ENCODE measurements at places on chromosomes 11 and 22.
A peak's percentile ranks its signal among the peaks of the same experiment; 100 is the strongest.

DNA sequence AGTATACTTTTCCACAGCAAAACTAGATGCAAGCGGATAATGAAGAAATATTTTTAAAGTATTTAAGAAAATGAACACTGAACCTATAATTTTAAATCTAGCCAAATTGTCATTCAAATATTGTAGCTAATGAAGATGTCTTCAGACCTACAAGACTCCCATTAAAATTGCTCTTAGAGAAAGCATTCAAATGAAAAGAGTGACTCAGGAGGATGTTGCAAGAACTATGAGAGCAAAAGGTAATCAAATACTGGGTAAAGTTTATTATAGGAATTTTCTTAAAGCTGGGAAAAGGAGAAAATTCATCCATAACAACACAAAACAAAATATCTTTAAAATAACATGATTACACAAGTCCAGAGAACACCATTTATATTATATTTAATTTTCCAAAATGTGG, 5.4 kb upstream of the POU2AF1 start:
- no peaks in the 10 kb centered on the region for H3K27me3 ChIP-seq
- no peak overlapping the region for H3K27ac ChIP-seq
- DNase-seq: no peak
- H3K4me3 ChIP-seq: no peak overlapping the region

DNA sequence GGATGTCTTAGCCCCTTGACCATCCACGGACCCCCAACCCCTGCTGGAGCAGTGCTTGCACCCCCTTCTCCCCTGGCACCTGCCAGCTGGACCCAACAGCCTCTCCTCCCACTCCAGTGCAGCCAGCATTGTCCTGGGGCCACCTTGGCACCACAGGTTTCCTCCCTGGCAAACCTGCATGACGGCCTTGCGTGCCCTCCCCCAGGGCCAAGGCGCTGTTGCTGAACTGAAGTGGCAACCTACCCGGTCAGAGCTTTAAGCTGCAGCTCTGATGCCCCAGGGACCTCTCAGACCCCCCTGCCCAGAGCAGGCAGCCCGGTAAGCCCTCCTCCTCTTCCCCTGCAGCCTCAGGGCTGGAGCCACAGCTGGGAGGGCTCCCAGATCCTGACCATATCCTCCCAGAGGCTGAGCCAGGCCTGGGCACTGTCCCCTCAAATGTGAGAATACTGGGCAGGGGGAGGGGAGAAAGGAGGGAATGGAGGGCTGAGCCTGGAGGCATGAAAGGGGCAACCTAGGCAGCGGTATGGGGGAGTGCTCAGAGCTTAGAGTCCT, 1.8 kb upstream of the LRRC75B start:
- no peak overlapping the region for H3K27ac ChIP-seq
- no peaks in the 10 kb centered on the region for H3K36me3 ChIP-seq
- no peak for DNase-seq
- peaks cover 7% of the 10 kb centered on the region for H3K4me1 ChIP-seq
- H3K27me3 ChIP-seq: no peaks in the 10 kb centered on the region
- H3K4me3 ChIP-seq: no peak overlapping the region

DNA sequence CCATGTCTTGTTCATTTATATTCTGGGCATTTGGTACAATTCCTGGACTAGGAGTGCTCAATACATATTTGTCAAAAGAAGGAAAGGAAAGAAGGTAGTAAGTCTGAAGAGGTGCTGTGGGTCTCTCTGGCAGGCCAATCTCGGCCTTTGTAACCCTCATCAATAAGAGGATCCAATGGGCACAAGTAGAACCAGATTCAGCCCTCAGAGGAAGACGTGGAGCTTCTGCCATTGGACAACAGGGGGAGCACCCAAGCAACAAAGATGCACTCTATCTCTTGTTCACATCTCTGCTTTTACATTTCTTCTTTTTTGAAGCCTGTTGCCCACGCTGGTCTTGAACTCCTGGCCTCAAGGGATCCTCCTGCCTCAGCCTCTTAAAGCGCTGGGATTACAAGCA, 2.2 kb upstream of the VPS11 start:
- peaks cover 30% of the 10 kb centered on the region for H3K4me1 ChIP-seq
- H3K36me3 ChIP-seq: no peaks in the 10 kb centered on the region
- no peak overlapping the region for H3K4me3 ChIP-seq

GRCh38 chr11:87454241-87454640, 416.5 kb downstream of the TMEM135 start:
- no peak overlapping the region for H3K4me3 ChIP-seq
- H3K27ac ChIP-seq: no peak overlapping the region
- H3K36me3 ChIP-seq: no peaks in the 10 kb centered on the region
- H3K4me1 ChIP-seq: no peaks in the 10 kb centered on the region
- H3K27me3 ChIP-seq: no peaks in the 10 kb centered on the region

DNA sequence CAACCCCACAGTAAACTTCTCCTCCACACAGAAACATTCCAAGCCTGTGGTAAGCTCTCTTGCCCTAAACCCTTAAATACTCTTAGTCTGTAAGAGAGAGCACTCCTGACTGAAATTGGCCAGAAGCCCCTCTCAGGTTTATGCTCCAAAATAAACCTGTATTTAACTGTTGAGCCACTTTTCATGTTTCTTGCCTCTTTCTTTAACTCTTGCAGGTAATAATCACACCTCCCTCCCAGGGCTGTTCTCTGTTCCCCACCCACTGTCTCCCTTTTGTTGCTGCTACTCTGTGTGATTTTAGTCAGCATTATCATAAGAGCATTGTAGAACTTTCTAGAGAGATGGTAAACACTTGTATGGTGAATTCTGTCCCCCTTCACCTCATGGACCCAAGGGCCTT, 2.1 kb upstream of the IFT27 start:
- peaks cover 17% of the 10 kb centered on the region for H3K4me1 ChIP-seq
- H3K27ac ChIP-seq: peak overlapping the region; percentile 43
- H3K36me3 ChIP-seq: no peaks in the 10 kb centered on the region
- no peak overlapping the region for H3K4me3 ChIP-seq

DNA sequence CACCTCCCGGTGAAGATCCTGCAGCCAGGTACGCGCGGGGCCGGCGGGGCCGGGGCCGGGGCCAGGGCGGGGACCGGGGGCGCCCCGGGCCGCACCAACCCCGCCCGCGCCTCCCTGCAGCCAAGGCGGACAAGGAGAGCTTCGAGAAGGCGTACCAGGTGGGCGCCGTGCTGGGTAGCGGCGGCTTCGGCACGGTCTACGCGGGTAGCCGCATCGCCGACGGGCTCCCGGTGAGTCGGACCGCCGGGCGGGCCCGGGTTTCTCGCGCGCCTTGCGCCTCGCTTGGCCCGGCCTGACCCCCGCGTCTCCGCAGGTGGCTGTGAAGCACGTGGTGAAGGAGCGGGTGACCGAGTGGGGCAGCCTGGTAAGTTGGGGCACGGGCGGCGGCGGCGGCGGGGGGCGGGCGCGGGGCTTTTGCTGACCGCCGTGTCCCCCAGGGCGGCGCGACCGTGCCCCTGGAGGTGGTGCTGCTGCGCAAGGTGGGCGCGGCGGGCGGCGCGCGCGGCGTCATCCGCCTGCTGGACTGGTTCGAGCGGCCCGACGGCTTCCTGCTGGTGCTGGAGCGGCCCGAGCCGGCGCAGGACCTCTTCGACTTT, 531 bp downstream of the PIM3 start:
- no peaks in the 10 kb centered on the region for H3K27me3 ChIP-seq
- H3K27ac ChIP-seq: peak overlapping the region; percentile 98
- H3K4me1 ChIP-seq: peaks cover 23% of the 10 kb centered on the region
- peak overlapping the region; percentile 93 for H3K4me3 ChIP-seq
- H3K36me3 ChIP-seq: no peaks in the 10 kb centered on the region
- DNase-seq: peak; percentile 26

DNA sequence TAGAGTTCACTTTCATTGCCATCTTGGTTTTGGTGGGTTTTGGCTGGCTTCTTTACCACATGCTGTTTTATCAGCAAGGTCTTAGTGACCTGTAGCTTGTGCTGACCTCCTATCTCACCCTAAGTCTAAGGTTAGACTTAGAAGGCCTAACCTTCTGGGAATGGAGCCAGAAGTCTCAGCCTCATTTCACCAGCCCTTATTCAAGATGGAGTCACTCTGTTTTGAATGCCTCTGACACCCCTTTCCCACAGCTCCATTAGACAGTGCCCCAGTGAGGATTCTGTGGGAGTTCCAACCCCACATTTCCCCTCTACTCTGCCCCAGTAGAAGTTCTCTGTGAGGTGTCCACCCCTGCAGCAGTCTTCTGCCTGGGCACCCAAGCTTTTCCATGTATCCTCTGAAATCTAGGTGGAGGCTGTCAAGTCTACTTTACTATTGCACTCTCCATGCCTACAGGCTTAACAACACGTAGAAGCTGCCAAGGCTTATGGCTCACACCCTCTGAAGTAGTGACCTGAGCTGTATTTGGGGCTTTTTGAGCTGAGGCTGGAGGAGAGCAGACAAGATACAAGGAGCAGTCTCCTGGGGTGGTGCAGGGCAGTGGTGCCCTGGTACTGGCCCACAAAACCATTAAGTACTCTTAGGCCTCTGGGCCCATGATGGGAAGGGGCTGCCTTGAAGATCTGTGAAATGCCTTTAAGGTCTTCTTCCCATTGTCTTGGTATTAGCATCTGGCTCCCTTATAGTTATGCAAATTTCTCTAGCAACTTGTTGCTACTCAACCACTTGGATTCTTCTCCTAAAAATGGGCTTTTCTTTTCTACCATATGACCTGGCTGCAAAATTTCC, 65.9 kb upstream of the SC5D start:
- no peak overlapping the region for H3K4me3 ChIP-seq
- DNase-seq: no peak
- peaks cover 2% of the 10 kb centered on the region for H3K36me3 ChIP-seq
- peaks cover 25% of the 10 kb centered on the region for H3K27me3 ChIP-seq
- no peaks in the 10 kb centered on the region for H3K4me1 ChIP-seq
- H3K27ac ChIP-seq: no peak overlapping the region

DNA sequence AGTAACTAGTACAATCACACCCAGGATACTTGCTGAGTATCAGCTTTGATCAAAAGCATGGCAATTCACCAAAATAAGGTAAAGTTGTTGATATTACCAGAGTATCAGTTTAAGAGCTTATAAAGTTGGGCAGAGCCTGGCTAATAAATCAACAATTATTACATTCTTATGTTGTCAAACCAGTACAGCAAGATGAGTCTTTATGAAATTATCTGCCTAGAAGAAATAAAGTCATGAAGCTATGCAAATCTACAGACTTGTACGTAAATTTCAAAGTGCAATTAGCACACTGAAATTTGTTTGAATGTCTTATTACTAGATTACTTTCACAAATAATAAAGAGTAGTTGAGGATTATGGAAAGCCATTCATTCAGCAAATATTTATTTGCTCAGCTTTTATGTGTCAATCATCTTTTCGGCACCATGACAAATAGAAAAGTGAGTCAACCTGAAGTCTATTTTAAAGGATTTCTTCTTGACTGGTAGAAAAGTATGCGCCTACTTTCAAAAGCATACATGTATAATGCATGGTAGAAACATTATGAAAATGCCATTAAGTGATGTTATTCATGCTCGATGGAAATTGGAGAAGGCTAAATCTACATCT, 5.0 kb upstream of the ANO3 start:
- H3K4me3 ChIP-seq: no peak overlapping the region
- no peak overlapping the region for H3K27ac ChIP-seq
- no peaks in the 10 kb centered on the region for H3K36me3 ChIP-seq
- no peaks in the 10 kb centered on the region for H3K4me1 ChIP-seq
- DNase-seq: no peak
- peaks cover 2% of the 10 kb centered on the region for H3K27me3 ChIP-seq

DNA sequence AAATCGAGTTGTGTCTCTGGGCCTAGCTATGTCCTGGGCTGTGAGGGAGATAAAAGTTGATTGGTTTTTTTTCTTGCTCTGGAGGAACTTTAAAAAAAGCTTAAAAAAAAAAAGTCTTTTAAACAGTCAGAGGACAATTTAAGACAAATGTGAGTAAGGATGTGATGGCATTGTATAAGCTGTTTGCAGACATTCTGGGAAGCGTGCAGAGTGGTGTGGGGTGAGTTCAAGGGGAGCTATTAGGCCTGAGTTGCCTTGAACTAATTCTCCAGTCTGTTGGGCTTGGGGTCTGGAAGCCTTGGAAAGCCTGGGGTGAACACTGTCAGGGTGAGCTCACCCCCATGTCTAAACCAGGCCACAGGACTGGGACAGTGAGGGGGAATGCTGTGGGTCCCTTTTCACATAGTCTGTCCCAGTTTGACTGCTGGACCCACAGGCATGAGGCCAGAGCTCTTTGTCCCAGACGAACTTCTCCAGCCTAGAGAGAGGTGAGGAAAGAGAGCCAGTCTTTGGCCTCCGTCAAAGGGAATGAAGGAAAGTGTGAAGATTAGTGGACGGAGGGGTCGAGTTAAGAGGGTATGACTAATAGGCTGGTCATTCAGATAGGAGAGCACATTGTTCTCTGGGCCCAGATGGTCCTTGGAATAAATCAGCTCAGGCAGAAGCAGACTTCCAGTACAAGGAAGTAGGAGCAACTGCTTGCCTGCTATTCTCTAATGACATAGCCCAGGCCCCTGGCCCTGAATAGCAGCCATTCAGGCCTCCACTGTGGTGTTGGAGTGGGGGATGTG, 76.4 kb upstream of the NNMT start:
- H3K27me3 ChIP-seq: no peaks in the 10 kb centered on the region
- no peak overlapping the region for H3K27ac ChIP-seq
- H3K36me3 ChIP-seq: peaks cover 6% of the 10 kb centered on the region

GRCh38 chr22:30892731-30893221, 75.8 kb downstream of the MORC2 start:
- DNase-seq: no peak
- H3K27me3 ChIP-seq: no peaks in the 10 kb centered on the region
- peak overlapping the region; percentile 81 for H3K27ac ChIP-seq
- no peak overlapping the region for H3K4me3 ChIP-seq
- peaks cover 29% of the 10 kb centered on the region for H3K4me1 ChIP-seq

All from T-helper 17 cell (primary cell).